Fibroblast of skin of back (primary cell): ENCODE measurements at places on chromosomes 3 and 15.

GRCh38 chr3:63308072-63308471, 30.0 kb downstream of the SYNPR start:
- DNase-seq: no peak

- peak; percentile 98 for DNase-seq
These were observed at the start of the genes LRRC49 and THAP10 for GRCh38 chr15:70892002-70892911. LRRC49 (plus strand) TSS chr15:70892826; CDS start chr15:70892895, 69 bp downstream. THAP10 (minus strand) TSS chr15:70892433; CDS start chr15:70892272, 161 bp downstream.

DNA sequence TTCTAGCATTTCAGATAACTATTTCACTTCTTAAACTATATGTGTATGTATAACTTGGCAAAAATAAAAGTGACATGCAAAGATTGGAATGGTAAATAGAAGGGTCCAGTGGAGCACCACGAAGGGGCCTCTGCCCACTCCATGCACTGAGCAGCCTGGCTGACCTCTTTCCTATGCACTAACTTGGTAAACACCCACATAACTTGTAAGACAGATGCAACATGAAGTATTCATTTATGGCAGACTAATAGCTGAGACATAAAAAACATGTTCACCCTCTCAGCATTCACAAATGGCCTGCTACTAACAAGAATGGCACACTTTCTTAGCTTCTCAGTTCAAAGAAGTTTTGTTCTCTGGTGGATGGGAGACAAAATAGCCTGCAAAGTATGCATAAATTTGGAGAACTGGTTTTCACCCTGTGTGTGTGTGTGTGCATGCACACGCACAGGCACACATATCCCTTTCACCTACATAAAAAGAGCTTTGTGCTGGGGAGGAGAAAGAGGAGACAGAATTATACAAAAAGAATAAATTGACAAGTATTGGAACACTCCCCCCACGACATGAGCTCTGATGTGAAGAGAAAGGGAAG, 26.5 kb upstream of the RYK start:
- DNase-seq: no peak

GRCh38 chr3:64397573-64397972, 172.3 kb upstream of the PRICKLE2 start:
- DNase-seq: no peak

- DNase-seq: no peak
These were observed 165.4 kb upstream of the ARPP21 start for GRCh38 chr3:35473956-35474355.

DNA sequence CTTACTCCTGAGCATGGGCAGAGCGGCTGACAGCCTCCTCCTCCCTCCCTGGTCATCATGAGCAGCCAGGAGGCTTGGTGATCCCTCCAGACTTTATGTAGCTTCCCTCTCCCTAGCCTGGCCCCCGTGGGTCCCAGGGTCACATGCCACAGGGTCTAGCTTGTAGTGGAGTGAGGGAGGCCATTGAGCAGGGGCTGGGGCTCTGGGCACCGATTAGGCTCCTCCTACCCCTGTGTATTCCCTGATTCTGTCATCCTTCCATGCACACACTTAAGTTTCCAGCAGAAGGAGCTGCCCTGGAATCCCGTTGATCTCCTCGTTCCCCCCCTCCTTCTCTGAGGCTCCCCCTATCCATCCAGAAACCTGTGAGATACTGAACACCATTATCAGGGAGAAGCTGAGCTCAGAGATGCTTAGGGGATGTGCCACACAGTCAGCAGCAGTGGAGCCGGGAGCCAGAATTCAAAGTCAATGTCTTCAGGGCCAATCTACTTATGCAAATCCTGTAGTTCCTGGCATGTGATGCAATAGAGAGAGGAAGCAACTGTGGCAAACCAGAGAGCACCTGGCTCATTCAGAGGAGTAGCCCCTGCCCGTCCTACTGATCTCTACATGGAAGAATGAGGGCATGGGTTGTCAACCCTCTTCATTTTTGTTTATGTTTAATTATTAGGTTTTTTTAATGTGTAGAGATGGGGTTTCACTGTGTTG, 17.2 kb downstream of the CCDC33 start:
- no peak for DNase-seq

- no peak for DNase-seq
These were observed 30.9 kb downstream of the STIMATE start for GRCh38 chr3:52866427-52866826.

DNA sequence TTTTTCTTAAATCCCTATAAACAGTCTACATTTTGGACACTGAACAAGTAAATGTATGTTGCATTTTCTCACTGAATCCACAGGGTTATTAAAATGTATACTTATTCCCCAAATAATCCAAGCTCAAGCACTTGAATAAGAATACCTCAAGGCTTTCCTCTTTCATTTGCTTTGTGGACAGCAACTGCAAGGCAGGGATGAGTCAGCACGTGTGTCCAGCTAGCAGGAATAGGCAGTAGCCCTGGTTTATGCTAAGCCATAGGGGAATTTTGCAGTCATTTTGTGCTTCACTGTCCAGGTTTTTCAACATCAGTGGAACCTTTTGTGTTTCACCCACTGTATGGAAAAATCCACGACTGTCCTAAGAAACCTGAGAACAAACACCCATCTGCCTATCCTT, 96.7 kb upstream of the KCNMB2 start:
- peak; percentile 72 for DNase-seq

GRCh38 chr15:72562386-72562785, 88.3 kb downstream of the ARIH1 start:
- no peak for DNase-seq

- peak; percentile 77 for DNase-seq
These were observed 547.8 kb upstream of the TBL1XR1 start for GRCh38 chr3:177744873-177745606.

GRCh38 chr3:49699281-49699979, 10.1 kb downstream of the RNF123 start:
- peak; percentile 46 for DNase-seq

- no peak for DNase-seq
These were observed 484.5 kb upstream of the NR2F2 start for GRCh38 chr15:95845862-95846515.

- peak; percentile 24 for DNase-seq
These were observed 78.2 kb downstream of the CYP19A1 start for GRCh38 chr15:51260202-51260601.

GRCh38 chr15:42270551-42270950, 2.5 kb upstream of the GANC start:
- no peak for DNase-seq

GRCh38 chr15:72116731-72117485, 1.0 kb downstream of the MYO9A start:
- peak; percentile 32 for DNase-seq

- DNase-seq: peak; percentile 67
These were observed 394.0 kb downstream of the FOXP1 start for GRCh38 chr3:71189480-71189879.

DNA sequence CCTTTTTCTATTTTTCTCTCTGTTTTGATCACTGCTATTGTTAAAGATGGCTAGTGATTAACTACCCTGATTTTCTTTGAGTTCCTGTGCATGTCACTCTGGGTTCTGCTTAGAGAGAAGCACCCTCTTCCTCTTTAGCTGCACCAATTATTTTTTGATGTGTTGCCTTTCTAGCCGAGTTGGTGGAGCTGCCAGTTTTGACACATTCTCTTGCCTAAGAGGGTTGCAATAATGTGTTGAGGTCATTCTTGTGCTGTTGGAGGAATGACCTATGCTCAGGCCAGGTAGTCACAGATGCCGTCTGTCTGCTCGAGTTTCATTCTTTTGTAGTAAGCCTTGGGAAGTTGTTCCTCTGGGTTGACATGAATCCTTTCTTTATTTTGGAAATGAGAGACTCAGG, 84.6 kb upstream of the DPH6 start:
- DNase-seq: no peak

DNA sequence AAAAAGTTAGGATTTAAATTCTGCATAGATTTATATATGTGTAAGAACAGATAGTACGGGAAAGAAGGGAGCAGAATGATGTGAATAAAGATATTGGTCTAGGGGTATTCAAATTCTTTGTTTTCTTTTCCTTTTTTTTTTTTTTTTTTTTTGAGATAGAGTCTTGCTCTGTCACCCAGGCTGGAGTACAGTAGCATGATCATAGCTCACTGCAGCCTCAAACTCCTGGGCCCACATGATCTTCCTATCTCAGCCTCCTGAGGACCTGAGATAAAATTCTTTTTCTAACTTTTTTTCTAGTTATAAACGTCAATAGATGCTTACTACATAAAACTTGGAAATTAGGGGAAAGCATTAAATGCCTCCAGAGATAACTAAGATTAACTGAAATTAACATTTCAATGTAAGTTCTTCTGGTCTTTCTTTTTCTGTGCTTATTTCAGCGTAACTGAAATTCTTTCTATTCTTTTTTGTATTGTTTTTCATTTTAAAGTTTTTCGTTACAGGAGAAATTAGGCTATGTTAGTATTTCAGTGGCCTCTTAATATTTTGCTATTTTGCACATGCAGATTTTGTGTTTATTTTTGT, 29.2 kb downstream of the UBE2Q2 start:
- DNase-seq: no peak

GRCh38 chr3:141240286-141240685, 8.7 kb downstream of the PXYLP1 start:
- no peak for DNase-seq

DNA sequence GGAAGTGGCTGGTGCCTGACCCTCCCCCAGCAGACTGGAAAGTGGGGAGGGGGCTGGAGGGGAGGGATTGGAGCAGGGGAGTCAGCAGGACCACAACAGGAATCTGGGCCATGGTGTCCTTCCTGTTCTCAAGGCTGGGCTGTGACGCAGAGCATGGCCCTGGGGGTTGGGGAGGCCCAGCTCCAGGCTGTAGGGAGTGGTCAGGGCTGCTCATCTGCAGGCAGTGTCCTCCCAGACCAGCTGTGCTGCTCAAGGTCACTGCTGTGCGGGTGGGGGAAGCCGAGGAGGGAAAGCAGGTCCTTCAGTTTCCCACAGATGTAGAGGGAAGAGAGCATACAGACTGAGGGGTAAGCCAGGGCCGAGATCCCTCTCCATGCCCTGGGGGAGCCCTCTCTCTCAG, 40.7 kb downstream of the CYP11A1 start:
- DNase-seq: peak; percentile 5

GRCh38 chr3:119318876-119319275, 24.7 kb downstream of the ARHGAP31 start:
- peak; percentile 75 for DNase-seq

GRCh38 chr3:9448071-9448470, 50.7 kb downstream of the SETD5 start:
- DNase-seq: no peak

DNA sequence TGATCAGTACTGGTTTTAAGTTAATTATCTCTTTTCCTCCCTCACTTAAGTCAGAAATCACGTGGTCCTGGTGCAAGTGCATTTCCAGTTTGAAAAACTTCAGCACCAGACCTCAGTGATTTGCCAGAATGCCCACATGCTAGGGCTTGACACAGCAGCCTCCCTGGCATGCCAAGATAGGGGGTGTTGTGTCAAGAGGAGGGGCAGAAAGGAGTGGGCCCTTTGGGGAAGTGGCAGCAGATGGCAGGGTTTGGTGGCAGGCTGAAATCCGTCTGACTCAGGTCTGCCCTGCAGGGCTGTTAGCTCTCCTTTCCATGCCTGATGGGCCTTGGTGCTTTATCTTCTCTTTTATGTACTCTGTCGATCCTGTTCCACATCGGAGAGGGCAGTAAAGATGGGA, 23.4 kb downstream of the PXK start:
- DNase-seq: no peak

GRCh38 chr3:46923559-46924350, 46.2 kb downstream of the PTH1R start:
- DNase-seq: peak; percentile 37

GRCh38 chr3:169186596-169186995, 476.9 kb downstream of the MECOM start:
- no peak for DNase-seq

GRCh38 chr3:98930413-98930812, 28.9 kb upstream of the DCBLD2 start:
- DNase-seq: no peak
